ENCODE measurements at places on chromosomes 7 and 10.

DNA sequence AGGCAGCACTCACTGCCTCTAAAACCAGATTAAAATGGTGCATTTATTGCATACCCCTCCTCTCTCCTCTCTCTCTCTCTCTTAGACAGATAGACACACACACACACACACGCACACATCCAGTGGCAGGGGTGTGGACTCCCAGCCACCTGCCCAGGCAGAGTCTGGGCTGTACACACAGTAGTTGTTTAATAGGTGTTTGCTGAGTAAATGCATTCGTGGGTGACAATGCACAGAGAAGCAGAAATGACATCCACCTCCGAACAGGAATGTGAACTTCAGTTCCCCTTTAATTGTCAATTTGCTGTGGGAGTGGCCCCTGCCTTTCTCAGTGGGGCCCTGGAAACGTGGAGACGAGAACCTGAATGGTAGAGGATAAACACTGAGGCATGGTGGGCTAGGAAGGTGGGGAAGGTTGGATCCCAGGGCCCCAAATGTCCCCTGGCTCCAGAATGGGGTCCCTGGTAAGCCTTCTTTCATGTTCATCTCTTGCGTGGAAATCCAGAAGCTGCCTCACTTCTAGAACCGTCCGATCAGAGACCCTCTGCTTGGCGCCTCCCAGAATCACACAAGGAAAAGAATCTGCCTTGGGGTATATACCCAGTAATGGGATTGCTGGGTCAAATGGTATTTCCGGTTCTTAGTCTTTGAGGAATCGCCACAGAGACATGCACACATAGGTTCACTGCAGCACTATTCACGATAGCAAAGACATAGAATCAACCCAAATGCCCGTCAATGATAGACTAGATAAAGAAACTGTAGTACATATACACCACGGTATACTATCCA is 58.5 kb upstream of the ECHDC3 start:
- DNase-seq: no peak

DNA sequence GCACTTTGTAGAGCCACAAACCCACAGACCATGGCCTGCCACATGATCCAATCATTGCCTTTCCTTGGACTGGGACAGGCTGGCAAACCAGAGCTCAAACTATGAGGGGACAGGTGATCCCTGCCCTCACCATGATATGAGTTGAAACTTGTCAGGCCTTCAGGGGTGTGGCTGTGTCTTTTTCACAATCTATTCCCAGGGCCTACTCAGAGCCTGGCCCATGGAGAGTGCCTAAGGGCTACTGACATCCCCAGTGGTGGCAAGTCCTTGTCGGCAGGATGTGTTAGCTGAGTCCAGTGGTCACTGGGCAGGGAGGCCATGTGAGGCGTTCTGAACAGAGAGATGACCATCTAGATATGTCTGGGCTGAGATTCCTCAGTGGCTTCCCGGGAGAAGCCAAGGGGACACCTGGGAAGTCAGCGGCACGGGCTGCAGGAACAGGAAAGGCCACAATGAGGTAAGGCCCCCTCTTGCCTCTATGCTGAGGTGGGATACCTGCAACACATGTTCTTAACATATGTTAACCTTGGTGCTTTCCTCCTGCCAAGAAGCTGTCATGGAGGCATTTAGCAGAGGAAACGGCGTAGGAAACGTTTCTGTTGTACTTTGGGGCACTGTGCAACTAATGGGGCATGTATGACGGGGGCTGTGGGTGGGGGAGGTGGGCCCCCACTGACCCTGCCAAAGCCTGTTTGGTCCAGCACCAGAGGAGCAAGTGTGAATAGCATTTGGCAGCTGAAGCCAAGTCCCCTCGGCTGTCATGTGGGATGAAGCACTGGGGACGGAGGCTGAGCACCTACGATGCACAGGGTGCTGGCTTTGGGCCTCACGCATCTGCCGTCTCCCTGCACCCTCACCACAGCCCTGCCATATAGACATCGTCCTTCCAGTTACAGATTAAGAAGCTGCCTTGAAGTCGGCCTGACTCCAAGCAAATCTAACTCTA is 384.0 kb downstream of the RPS24 start:
- DNase-seq: no peak

DNA sequence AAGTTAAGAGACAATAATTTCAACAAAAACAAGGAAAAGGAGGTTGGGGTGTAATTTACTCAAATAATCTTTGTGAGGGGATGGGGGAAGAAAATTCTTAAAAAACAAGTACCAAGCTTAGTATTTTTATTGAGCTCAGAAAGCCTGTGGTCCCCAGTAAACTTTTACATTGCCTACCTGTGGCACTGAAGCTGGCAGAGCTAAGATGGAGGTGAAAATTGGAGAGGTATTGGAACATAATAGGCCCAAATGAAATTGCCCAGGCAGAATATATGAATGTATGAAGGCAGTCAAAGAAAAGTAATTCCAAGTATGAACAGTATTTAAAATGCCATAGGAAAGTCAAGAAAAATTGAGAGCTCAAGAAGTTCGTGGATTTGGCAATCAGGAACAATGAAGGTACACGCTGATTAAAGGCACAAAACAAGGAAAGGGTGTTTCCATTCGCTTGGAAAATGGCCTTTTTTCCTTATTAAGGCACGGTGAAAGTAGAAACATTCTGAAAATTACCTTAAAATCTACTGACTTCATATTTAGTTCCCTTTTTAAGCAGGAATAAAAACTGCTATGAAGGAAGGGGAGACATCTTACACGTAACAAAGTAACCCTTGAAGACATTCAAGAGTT is 3.4 kb upstream of the KMT2E start:
- DNase-seq: no peak

- DNase-seq: no peak
Measured at GRCh38 chr10:34155812-34156211, 659.3 kb downstream of the PARD3 start.

- no peak for DNase-seq
Measured at GRCh38 chr7:47304727-47305719, 276.9 kb downstream of the TNS3 start.

DNA sequence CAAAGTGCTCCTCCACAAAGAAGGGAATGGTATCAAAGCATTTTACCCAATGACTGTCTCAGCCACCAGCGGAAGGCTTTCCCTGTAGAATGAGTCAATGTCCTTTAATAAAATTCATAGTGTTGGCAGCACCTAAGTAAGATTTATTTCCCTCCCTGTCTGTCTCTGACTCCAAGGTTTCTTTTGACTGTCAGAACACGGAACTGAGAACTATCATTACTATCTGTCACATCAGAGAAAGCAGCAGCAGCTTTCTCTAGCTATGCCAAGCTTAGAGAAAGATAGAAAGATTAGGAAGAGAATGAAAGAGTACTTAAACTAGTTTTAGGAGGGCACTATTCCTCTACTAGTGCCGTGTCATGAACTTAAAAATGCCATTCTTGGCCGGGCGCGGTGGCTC is 400.1 kb downstream of the SORCS1 start:
- no peak for DNase-seq

- no peak for DNase-seq
Measured at GRCh38 chr7:1720326-1720725, 50.2 kb downstream of the ELFN1 start.

GRCh38 chr7:155363852-155364600 is 66.3 kb downstream of the INSIG1 start:
- DNase-seq: no peak

GRCh38 chr10:5975641-5976473 is 1.5 kb downstream of the IL15RA start:
- peak; percentile 89 for DNase-seq

- no peak for DNase-seq
Measured at GRCh38 chr7:132326878-132327589, 249.2 kb downstream of the PLXNA4 start.

DNA sequence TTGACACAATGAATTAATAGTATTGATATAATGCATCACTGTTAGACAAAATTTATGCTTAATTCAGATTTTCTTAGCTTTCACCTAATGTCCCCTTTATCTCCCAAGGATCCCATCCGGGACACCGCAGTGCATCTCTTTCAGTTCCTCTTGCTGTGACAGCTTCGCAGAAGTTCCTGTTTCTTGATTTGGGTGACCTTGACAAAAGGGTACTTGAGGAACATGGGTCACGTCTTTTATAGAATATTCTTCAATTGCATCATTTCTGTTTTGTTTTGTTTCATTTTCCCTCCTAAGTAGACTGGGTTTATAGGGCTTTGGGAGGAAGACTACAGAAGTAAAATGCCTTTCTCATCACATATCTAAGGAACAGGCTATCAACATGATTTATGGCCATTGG is 453.2 kb downstream of the DPP6 start:
- DNase-seq: no peak

GRCh38 chr10:7345717-7346116 is 65.1 kb downstream of the SFMBT2 start:
- no peak for DNase-seq

- DNase-seq: peak; percentile 85
Measured at GRCh38 chr10:98028168-98028770, 2.2 kb downstream of the CRTAC1 start.

GRCh38 chr7:85010306-85010705 is 176.6 kb downstream of the SEMA3D start:
- DNase-seq: no peak

- peak; percentile 29 for DNase-seq
Measured at GRCh38 chr7:73308074-73308664, 457 bp downstream of the NSUN5 start.

GRCh38 chr10:78964274-78964951 is 104.4 kb upstream of the ZMIZ1 start:
- no peak for DNase-seq

GRCh38 chr10:4687397-4687796 is 138.6 kb upstream of the AKR1E2 start:
- no peak for DNase-seq

GRCh38 chr7:26157520-26158105 is 5.6 kb downstream of the NFE2L3 start:
- DNase-seq: no peak
